ENCODE measurements at places on chromosomes 16 and 17.

- peak; percentile 80 for DNase-seq
Measured at GRCh38 chr17:28661635-28662526, at the start of the genes SDF2 and SUPT6H. Gene SDF2 (minus strand): TSS chr17:28661906. CDS start chr17:28661876, 30 bp downstream. Gene SUPT6H (plus strand): TSS chr17:28662205. CDS start chr17:28673402, 11,197 bp downstream.

GRCh38 chr17:7347630-7348477 lies 4.1 kb upstream of the KCTD11 start:
- DNase-seq, result no peak

GRCh38 chr17:1398931-1399678 lies 917 bp downstream of the YWHAE start:
- no peak for DNase-seq

- DNase-seq, result no peak
Measured at GRCh38 chr17:30388321-30389179, 9.8 kb downstream of the CPD start.

DNA sequence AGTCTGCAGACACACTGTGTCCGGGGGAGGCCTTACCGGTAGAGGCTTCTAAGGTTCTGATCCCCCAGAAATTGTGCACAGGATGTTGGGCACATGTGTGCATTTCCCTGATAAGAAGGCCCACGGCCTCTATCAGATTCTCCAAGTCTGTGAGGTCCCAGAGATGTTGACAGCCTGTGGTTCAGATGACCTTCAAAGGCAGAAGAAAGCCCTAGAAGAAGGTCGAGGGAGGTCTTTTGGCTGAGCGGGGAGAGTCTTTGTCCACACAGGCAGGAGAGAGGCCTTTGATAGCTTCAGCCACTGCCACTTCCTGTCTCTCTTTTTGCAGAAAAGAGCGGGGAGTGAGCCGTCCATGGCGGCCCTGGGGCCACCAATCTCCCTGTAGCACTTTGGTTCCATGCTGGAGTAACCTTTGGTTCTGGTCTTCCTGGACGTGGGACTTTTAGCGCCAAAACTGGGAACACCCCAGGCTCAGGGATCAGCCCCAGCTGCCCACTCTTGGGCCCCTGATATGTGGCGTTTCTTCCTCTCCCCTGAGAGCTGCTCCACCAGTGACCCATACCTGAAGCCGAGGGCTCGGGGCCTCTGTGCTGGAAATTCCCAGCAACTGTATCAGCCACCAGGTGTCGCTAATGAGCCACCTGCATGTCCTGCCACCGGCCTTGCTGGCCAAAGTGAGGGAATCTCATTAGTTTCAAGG lies 28.1 kb upstream of the LGALS9 start:
- peak; percentile 40 for DNase-seq

DNA sequence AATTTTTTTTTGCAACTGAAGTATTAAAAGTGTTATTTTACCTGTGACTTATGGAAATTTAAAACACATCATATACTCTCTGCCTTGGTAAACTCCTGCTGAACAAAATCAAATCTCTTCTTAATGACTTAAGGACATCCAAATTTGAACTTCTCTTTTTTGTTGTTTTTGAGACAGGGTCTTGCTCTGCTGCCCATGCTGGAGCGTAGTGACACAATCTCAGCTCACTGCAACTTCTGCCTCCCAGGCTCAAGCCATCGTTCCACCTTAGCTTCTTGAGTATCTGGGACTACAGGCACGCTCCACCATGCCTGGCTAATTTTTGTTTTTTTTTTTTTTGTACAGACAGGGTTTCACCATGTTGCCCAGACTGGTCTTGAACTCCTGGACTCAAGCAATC lies 56.1 kb downstream of the SKAP1 start:
- no peak for DNase-seq

DNA sequence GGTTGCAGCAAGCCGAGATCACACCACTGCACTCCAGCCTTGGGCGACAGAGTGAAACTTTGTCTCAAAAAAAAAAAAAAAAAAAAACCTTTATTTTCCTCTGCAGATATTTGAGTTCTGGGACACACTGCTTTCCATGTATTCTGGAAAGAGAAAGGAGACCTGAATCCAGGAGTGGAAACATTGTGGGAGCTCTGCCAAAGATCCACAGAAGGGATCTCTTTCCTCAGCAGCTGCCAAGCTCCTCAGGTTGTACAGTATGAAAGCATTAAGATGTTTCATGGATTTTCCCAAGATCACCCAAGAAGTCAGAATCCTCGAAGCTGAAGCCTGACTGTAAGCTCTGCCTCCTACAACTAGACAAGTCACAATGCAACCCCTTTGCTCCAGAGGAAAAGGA lies 13.5 kb downstream of the NPRL3 start:
- no peak for DNase-seq

- DNase-seq, result no peak
Measured at GRCh38 chr16:28835864-28836760, 10.0 kb downstream of the TUFM start.

GRCh38 chr16:85455534-85455933 lies 157.6 kb upstream of the GSE1 start:
- DNase-seq, result no peak

DNA sequence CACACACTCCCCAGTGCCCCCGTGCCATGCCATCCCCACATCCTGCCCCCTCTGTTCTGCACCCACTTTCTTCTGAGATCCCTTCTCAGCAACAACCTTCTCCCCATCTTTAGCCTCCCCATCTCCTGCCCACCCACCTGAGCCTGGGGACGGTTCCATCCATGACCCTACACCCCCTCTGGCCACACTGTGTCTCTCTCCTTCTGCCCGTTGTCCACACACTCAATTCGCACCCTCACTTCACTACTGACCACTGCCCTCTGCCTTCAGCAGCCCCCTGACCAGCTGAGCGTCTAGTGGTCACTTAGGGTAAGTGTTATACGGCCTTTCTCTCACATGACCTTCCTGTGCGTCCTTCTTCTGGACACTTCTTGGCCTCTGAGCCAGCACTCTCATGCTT lies 6.1 kb downstream of the ARHGAP27 start:
- DNase-seq, result no peak

GRCh38 chr16:57590654-57591085 lies 37.8 kb upstream of the ADGRG1 start:
- no peak for DNase-seq

All from NCI-H1092 (cell line).